ENCODE measurements at places on chromosomes 7 and 10.

- no peak for DNase-seq
These were observed 19.4 kb upstream of the ANTXRL start for GRCh38 chr10:46267132-46267985.

DNA sequence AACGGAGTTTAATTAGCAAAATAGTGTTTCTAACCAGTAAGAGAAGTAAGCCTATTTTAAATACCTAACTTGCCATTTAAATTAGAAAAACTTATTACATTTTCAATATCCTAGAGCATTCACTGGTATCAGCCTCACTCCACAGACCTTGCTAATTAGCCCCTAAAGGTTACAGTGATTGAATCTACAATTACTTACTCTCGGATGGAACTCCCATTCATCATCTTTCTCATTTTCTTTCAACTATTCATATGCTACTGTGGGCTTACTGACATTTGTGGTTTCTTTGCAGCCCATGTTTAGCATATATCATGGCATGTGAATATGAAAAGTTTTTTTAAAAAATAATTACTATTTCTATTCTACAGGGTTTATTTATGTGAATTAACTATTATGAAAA is 86.4 kb downstream of the GPR37 start:
- DNase-seq = no peak

DNA sequence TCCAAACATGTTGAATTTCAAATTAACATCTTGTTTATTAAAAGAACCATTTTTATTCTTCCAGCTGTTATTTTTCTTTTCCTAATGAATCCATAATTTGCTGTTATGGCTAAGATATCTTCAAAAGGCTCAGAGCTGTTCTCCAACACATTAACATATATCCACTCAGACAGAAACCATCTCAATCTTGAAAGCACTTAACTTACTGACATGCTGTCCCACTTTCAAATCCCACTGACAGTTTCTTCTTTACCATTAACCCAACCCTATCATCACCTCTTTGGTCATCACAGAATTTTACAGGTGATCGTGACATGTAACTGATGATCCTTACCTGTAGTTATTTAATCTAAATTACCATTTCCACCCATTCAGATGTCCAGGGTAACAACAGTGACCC is 75.5 kb upstream of the AFAP1L2 start:
- no peak for DNase-seq

- no peak for DNase-seq
These were observed 12.8 kb upstream of the FMC1 start for GRCh38 chr7:139328375-139328774.

DNA sequence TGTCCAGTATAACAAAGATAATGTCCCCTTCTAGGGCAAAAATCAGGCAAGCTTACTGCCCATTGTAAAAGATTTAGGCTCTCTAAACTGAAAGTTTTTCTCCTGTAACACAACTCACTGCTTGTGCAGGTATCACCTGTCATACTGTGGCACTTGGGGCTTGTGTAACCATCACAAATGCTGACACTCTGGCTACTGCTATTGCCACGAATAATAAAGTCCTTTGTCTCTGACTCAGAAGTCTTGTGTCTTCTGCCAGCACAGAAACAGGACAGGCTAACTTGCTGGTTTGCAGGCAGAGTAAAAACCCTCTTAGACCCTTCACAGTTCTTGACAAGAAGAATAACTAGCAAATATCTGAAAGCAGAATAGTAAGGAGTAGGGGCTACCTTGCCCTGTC is 273.9 kb downstream of the RPS24 start:
- no peak for DNase-seq

- DNase-seq = peak; percentile 62
These were observed at the start of gene NT5C3A for GRCh38 chr7:33062023-33062781. TSS of gene NT5C3A (minus strand) at chr7:33062776. CDS start at chr7:33062705, 71 bp downstream.

GRCh38 chr10:8079126-8079525 is 24.6 kb downstream of the GATA3 start:
- no peak for DNase-seq

DNA sequence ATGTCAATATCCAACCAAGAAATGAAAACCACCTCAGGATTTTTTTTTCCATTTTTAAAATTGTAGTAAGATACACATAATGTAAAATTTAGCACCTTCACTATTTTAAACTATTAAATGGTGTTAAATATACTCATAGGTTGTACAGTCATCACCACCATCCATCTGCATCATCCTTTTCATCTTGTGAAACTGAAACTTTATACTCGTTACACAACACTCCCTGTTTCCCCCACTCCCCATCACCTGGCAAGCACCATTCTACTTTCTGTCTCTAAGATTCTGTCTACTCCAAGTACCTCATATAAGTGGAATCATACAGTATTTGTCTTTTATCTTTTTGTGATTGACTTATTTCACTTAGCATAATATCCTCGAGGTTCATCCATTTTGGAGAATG is 335.2 kb upstream of the NPSR1 start:
- no peak for DNase-seq

DNA sequence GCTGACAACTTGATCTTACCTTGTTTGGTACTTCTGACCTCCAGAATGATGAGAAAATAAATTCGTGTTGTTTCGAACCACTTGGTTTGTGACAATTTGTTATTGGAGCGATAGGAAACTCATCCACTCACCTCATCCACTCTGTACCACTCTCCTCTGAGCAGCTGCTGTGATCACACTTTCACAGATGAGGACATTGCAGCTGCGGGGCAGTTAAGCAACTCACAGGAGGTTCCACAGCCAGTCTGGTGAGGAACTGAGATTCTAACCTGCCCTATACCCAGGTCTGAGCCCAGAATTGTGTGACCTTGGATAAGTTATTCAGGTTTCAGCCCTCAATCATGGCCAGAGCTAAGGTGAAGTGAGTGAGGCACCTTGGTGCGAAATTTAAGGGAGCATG is 35.2 kb downstream of the BTBD16 start:
- DNase-seq = no peak

DNA sequence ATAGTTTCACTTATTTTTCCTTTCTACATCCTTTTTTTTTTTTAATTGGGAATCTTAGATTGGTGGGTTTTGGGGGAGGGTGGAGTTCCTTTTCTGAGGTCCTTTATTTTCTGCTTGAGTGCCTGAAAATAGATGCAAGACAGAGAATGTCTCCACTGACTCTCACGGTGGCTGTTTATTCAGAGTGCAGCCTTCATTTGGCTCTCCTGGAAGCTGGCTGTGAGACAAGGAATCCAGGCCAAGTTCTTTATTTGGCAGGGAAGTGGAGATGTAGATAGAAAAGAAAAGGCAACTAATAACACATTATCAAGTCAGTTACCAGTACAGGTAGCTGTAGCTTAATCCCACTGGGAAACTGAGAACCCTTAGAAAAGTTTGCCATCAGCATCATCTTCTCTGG is 118.6 kb downstream of the CNTNAP2 start:
- no peak for DNase-seq

DNA sequence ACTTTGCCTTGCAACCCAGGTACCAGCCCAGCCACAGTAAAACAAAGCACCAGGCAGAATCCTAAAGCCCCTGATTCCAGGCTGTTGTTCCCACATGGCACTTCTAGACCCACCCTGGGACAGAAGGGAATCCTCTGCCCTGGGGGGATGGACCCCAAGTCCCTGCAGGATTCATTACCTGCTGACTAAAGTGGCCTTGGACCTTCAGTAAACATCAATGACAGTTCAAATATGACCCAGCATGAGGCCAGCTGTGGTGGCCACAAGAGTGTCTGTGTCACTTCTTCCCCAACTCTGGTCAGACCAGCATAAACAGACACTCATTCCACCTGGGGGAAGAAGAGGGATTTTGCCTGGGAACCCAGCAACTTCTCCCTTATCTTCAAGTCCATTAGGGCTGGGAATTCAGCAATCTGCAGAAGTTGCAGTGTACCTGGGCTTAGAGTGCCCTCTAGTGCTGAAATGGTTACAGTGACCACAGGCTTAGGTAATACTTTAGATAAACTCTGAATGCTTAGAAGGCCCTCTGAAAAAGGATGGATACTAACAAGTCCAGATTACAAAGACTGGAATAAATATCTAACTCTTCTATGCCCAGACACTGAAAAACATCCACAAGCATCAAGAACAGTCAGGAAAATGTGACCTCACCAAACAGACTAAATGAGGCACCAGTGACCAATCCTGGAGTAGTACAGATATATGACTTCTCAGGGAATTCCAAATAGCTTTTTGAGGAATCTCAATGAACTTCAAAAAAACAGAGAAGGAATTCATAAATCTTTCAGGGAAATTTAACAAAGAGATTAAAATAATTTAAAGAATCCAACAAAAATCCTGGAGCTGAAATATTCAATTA is 108.5 kb upstream of the TMEM168 start:
- DNase-seq = peak; percentile 32

- DNase-seq = peak; percentile 79
These were observed 4.2 kb downstream of the SMARCD3 start for GRCh38 chr7:151244196-151244840.

DNA sequence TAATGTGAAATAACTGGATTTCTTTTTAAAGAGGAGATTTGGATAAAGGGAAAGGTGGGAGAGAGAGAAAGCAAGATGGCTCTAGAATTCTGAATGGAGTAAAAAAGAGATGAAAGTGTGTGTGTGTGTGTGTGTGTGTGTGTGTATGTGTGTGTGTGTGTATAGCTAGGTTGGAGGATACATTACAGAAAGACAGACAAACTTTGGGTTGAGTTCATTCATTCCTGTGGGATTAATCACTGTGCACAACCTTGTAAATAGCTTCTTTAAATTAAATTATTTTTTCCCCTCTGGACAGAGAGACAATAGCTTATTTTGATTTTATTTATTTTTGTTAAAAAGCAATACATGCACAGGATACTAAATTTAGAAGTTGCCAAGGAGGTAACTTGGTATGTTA is 7.5 kb downstream of the ASB4 start:
- no peak for DNase-seq

DNA sequence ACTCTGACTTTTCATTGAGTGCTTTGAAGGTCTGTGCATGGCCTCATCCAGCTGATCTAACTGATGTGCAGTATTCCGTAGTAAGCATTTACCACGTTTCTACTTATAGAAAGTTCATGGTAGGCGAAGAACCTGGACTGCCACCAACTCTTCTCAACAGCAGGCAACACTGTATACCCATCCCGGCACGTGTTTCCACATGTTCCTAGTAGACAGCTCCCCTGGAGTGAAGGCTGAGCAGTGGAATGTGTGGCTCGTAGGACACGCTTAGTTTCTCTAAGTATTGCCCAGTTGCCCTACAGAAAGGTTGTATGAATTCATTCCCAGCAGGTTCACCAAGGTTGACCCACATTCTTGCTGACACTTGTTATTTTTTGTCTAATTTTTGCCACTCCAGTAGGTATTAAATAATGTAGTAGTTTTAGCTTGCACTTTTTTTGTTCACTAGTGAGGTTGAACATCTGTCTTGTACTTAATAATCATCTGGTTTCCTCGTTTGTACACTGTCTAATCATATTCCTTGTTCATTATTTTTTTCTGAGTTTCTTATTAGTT is 15.2 kb downstream of the PROSER2 start:
- DNase-seq = no peak

GRCh38 chr10:60666221-60666620 is 112.1 kb upstream of the CDK1 start:
- DNase-seq = no peak

- DNase-seq = no peak
These were observed 1.7 kb downstream of the CCSER2 start for GRCh38 chr10:84329986-84330651.

Data from activated T-cell treated with anti-CD3 and anti-CD28 coated beads, Interleukin-2, amount 50 U/mL, for 48 hours (primary cell).